Upper lobe of right lung (tissue), 1 donor: ENCODE measurements at places on chromosomes 1 and 21.

GRCh38 chr21:44255511-44255981, 6.2 kb downstream of the DNMT3L start:
- H3K27ac ChIP-seq = no peak overlapping the region
- no peaks in the 10 kb centered on the region for H3K36me3 ChIP-seq
- peaks cover 7% of the 10 kb centered on the region for H3K4me1 ChIP-seq
- DNase-seq = no peak

DNA sequence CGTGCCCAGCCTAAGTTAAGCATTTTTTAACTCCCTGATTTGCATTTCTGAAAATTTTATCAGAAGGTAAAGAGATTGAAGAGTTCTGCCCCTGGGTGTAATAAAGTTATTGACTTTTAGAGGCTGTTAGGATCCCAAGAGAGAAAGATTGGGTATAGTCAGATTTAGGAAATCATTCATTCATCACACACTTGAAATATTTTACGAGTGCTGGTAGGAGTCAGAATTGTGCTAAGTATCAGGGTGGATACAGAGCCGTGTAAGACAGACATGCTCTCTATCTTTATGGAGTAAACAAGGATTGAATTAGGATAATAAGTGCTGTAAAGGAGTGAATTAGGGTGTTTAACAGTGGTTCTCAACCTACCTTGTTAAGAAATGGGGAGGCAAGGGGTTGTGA, 3.0 kb downstream of the SZT2 start:
- H3K4me1 ChIP-seq = peaks cover 22% of the 10 kb centered on the region
- H3K27me3 ChIP-seq = no peaks in the 10 kb centered on the region
- H3K27ac ChIP-seq = no peak overlapping the region
- H3K4me3 ChIP-seq = no peak overlapping the region
- peaks cover 21% of the 10 kb centered on the region for H3K36me3 ChIP-seq

- H3K27ac ChIP-seq = no peak overlapping the region
- DNase-seq = no peak
- H3K4me3 ChIP-seq = no peak overlapping the region
- no peaks in the 10 kb centered on the region for H3K27me3 ChIP-seq
These were observed 47.6 kb downstream of the PIK3R3 start for GRCh38 chr1:46084553-46085451.

DNA sequence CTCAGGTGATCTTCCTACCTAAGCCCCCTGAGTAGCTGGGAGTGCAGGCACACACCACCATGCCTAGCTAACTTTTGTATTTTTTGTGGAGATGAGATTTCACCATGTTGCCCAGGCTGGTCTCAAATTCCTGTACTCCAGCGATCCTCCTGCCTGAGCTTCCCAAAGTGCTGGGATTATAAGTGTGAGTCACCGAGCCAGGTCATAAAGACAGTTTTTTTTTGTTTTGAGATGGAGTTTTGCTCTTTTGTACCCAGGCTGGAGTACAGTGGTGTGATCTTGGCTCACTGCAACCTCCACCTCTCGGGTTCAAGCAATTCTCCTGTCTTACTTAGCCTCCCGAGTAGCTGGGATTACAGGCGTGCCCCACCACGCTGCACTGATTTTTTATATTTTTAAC, 42.1 kb downstream of the KIF1B start:
- H3K36me3 ChIP-seq = peaks cover 14% of the 10 kb centered on the region
- H3K27me3 ChIP-seq = no peaks in the 10 kb centered on the region
- no peak overlapping the region for H3K4me3 ChIP-seq
- no peak for DNase-seq
- peaks cover 9% of the 10 kb centered on the region for H3K4me1 ChIP-seq
- no peak overlapping the region for H3K27ac ChIP-seq

GRCh38 chr21:36803051-36803645, 104.2 kb downstream of the SIM2 start:
- H3K27me3 ChIP-seq = no peaks in the 10 kb centered on the region
- H3K4me1 ChIP-seq = no peaks in the 10 kb centered on the region
- H3K36me3 ChIP-seq = no peaks in the 10 kb centered on the region
- H3K27ac ChIP-seq = no peak overlapping the region
- DNase-seq = no peak

- H3K27me3 ChIP-seq = no peaks in the 10 kb centered on the region
- no peaks in the 10 kb centered on the region for H3K4me1 ChIP-seq
- no peak overlapping the region for H3K27ac ChIP-seq
These were observed 776.6 kb downstream of the AMY1C start for GRCh38 chr1:104526158-104526795.

DNA sequence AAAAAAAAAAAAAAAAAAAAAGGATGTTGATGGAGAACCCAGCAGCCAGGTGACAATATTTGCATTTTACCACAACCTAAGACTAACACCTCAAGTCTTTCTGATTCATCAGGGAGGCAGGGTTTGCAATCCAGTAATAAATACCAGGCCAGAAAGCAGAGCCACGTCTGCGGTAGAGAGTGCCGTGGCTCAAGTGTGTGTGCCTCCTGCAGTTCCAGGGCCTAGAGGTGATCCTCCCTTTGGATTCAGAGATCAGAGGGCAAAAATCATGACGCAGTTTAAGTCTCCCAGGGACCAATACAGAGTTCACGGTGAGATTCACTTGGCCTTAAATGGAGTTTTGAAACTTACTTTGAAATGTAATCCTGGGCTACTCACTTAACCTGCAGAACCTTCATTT, 34.9 kb downstream of the TMCO4 start:
- H3K4me3 ChIP-seq = no peak overlapping the region
- no peak for DNase-seq
- no peak overlapping the region for H3K27ac ChIP-seq
- H3K4me1 ChIP-seq = no peaks in the 10 kb centered on the region
